Mammary epithelial cell (primary cell): ENCODE measurements at places on chromosomes 4 and X. TPM values are rescaled to one million over a fixed set of nuclear protein-coding genes. Genes with fewer than 3 reads are reported as not detected.

GRCh38 chr4:7398788-7399439, 35.8 kb downstream of the PSAPL1 start:
- peak; percentile 16 for DNase-seq

- DNase-seq: no peak
Measured at GRCh38 chr4:61995717-61996340, 795.7 kb downstream of the ADGRL3 start.

GRCh38 chr4:40827758-40828157, 78.0 kb downstream of the NSUN7 start:
- peak; percentile 2 for DNase-seq

Gene GLRA3
- not detected for total RNA-seq

DNA sequence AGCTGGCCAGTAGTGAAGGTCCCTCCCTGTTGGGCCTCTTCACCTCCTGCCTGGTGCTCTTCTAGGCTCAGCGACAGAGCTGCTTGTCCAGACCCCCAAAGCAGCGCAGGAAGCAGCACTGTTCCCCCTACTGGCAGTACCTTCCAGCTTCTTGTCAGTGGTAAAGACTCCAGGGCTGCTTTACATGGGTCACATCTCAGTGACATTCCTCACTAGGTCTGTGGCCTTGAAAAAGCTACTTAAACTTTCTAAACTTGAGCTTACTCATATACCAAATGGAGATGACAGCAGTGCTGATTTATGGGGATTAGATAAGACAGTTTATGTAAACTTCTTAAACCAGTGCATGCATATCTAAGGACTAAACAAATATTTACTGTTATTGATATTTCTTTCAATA, 117.3 kb downstream of the FAT4 start:
- DNase-seq: no peak
